ENCODE measurements at places on chromosomes 13 and 19.

GRCh38 chr19:51158474-51159129 lies 16.5 kb downstream of the SIGLEC7 start:
- DNase-seq = peak; percentile 88

- no peak for DNase-seq
Observed at GRCh38 chr13:31805841-31806240, 66.5 kb downstream of the RXFP2 start.

DNA sequence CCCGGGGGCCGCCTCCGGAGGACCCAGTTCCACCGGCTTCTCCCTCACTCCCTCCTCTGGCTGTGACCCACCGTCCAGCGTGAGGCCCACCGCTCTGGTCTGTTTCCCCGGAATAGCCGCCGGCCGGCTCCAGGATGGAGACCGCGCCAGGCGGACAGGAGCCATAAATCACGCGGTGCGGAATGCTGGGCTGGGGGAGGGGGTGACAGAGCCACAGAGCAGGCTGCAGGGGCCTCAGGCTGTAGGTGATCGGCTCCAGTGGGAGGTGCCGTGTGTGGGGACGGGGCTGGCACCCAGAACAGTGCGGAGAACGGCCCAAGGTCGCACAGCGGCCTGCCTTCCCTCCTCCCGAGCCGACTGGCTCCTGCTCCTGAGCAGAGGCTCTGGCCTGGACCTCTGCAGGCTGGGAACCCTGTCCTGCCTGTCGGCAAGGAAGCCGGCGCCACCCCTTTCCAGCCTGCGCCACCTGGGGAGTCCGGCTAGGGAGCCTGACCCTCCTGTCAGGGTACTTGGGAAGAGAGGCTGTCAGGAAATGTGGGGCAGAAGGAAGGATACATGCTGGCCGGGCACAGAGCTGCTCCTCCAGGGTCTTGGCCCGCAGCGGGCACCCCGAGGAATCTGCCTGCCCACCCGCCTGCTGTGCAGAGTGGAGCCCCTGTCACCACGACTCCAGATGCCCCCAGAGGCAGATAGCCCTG lies 8.3 kb downstream of the PIAS4 start:
- no peak for DNase-seq

DNA sequence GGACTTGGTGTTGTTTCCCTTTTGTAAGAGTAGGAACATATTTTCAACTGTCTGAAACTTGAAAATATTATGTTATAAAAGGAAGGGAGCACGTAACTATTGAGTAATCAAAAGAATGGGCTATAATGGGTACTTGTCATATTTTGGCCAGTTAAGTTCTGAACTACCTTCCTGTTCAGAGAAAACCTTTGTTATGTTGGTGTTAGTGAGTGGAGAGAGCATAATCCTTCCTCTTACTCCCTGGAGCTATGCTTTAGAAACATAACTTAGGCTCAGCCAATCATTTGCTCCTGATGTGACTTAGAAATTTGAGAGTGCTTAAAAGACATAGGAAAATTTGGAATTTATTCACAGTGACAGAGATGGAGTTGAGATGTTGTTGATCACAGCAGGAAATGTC lies 482.5 kb upstream of the SPRY2 start:
- no peak for DNase-seq

DNA sequence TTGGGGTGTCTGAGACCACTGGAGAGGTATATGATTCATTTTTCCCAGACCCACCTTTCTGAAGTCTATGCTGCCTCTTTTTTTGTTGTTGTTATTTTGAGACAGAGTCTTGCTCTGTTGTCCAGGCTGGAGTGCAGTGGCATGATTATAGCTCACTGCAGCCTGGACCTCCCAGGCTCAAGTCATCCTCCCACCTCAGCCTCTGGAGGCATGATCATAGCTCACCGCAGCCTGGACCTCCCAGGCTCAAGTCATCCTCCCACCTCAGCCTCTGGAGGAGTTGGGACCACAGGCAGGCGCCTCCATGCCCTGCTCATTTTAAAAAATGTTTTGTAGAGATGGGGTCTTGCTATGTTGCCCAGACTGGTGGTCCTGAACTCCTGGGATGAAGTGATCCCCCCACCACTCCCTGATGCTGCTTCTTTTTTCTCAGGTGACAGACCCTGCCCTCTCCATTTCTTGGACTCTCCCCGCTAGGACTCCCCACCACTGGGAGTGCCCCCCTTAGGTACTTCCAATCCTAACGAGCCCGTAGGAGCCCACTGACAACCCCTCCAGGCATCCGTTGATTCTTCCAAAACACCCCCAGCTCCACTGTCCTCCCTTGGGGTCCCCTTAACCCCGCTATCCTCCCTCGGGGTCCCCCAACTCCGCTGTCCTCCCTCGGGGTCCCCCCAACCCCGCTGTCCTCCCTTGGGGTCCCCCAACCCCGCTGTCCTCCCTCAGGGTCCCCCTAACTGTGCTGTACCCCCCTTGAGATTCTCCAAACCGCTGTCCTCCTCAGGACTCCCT lies 45.4 kb downstream of the ARHGEF18 start:
- no peak for DNase-seq

DNA sequence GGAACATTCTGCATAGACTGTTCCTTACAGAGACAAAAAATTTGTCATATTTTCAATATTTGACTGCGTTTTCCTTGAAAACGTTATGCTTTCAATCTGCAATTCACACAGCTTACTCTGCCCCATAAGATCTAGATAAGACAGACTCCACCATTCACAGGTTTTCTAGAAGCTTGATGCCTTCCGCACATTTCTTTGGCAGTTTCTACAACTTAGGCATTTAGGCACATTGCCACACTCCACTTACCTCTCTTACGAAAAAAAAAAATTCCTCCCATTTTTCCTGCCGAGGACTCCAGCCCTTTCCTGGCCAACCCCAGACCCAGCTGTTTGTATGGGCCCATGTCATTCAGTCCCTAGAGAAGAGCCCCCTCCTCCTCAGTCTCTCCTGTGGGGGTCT lies 11.2 kb downstream of the ATP12A start:
- no peak for DNase-seq

GRCh38 chr19:12543855-12544254 lies 7.4 kb downstream of the ZNF564 start:
- DNase-seq = no peak

DNA sequence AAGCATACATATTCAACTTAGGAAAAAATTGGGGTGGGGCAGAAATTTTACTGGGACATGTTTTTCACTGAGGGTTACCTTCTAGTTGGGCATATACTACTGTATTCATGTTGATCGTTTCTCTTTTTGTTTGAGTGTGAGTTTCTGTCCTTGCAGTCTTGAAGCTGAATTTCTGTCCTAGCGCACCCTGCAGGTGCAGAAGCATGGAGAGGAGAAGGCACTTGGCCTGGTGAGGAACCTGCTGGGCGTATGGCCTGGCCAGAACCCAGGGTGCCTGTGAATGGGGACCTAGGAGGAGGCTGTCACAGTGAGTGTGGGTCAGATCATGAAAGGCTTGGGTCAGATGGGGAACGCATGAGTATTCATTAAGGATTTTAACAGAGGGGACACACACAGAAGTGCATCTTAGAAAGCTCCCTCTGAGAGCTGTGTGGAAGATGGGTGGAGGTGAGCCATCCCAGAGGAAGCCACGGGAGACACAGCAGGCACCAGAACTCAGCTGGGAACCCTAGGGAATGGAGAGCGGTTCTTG lies 36.8 kb downstream of the SERP2 start:
- no peak for DNase-seq

GRCh38 chr19:46000491-46001246 lies 5.4 kb downstream of the CCDC61 start:
- peak; percentile 80 for DNase-seq

- DNase-seq = no peak
Observed at GRCh38 chr13:80718970-80719369, 378.0 kb upstream of the SPRY2 start.

GRCh38 chr13:97243915-97244781 lies 22.0 kb downstream of the MBNL2 start:
- DNase-seq = no peak

GRCh38 chr13:91158017-91158395 lies 189.5 kb upstream of the MIR17HG start:
- no peak for DNase-seq

GRCh38 chr13:100235311-100235901 lies 146.5 kb downstream of the PCCA start:
- no peak for DNase-seq

GRCh38 chr19:53511933-53512374 lies 26.0 kb upstream of the ZNF331 start:
- peak; percentile 33 for DNase-seq

DNA sequence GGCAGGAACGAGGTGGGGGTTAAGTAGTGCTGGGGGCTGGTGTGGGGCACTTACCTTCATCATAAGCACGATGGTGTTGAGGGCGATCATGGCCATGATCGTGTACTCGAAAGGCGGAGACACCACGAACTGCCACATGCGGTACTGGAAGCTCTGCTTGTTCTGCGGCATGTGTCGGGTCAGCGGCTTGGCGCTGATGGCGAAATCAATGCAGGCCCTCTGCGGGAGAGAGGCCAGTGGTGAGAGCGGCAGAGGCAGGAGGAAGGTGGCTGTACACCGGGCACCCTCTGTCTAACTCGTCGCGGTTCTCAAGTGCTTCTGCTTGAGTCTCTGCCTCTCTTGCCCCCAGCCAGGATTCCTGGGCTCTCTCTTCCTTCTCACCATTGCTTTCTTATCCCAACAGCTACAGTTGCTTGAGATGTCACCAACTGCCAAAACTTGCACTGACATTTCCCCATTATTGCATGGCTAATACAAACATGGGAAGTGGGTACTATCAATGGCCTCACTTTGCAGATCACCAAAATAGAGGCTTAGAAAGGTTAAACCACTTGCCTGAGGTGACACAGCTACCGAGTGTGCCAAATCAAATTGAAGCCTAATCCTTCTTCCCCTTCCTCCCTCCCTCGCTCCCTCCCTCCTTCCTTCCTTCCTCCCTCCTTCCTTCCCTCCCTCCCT lies 105.0 kb downstream of the IER2 start:
- no peak for DNase-seq

DNA sequence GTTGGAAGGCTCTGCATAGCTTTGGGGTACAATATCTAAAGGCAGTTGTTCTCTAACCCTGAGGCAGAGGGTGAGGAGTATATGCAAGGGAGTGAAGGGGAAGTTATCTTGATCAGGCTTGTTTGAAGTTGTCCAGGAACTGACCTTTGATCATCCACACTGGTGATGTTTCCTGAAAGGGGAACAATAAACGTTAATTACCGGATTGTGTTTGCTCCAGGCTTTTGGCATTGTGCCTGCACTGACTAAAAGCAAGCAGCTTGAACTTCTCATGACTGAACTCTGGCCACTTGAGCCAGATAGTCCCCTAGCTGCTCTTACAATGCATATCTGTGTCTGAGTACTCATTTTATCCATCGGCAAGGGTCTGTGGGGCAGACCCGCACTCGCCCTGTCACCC lies 27.0 kb upstream of the ZNF726 start:
- no peak for DNase-seq

- no peak for DNase-seq
Observed at GRCh38 chr13:78085434-78086225, 167.0 kb upstream of the EDNRB start.

- peak; percentile 75 for DNase-seq
Observed at GRCh38 chr19:58346961-58347929, 6.0 kb downstream of the A1BG start.

DNA sequence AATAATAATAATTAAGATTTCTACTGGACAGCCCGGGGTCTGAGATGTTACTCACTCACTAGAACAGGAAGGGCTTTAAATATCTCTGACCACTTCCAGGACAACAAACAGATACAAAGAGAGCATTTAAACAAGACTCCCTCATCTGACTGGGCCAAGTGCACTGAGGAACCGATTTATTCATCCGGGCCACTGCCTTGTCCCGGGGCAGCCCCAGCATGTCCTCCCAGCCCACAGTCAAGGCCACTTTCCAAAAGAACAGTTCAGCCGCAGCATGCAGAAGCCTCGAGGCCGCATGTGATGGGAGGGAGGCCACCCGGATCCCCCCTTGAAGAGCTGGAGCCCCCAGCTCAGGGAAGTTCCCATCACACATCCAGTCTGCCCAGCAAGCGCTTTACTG lies 30.5 kb downstream of the MLLT1 start:
- no peak for DNase-seq

DNA sequence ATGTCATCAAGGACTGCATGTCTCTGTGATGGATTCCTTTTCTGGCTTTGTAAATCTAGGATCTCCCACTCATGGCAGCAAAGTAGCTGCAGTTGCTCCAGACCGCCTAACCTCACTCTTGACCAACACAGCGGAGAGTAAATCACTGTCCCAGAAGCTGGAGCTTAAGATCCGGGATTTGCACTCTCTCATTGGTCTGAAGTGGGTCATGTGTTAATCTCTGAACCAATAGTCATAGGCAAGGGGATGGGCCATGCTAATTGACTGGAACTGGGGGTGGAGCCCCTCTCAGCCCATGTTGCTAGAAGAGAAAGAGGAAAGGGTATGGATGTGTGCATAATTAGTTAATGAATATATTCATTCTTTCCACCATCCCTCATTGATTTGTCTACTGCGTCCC lies 34.0 kb downstream of the VAV1 start:
- DNase-seq = no peak

DNA sequence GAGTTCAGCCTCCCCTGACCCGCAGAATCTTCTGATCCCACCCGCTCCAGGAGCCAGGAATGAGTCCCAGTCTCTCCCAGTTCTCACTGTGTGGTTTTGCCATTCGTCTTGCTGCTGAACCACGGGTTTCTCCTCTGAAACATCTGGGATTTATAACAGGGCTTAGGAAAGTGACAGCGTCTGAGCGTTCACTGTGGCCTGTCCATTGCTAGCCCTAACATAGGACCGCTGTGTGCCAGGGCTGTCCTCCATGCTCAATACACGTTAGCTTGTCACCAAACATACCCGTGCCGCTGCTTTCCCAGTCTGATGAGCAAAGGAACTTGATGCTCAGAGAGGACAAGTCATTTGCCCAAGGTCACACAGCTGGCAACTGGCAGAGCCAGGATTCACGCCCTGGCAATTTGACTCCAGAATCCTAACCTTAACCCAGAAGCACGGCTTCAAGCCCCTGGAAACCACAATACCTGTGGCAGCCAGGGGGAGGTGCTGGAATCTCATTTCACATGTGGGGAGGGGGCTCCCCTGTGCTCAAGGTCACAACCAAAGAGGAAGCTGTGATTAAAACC lies 1.1 kb upstream of the APOE start:
- DNase-seq = no peak

GRCh38 chr13:44068737-44069136 lies 189.0 kb downstream of the LACC1 start:
- DNase-seq = no peak

DNA sequence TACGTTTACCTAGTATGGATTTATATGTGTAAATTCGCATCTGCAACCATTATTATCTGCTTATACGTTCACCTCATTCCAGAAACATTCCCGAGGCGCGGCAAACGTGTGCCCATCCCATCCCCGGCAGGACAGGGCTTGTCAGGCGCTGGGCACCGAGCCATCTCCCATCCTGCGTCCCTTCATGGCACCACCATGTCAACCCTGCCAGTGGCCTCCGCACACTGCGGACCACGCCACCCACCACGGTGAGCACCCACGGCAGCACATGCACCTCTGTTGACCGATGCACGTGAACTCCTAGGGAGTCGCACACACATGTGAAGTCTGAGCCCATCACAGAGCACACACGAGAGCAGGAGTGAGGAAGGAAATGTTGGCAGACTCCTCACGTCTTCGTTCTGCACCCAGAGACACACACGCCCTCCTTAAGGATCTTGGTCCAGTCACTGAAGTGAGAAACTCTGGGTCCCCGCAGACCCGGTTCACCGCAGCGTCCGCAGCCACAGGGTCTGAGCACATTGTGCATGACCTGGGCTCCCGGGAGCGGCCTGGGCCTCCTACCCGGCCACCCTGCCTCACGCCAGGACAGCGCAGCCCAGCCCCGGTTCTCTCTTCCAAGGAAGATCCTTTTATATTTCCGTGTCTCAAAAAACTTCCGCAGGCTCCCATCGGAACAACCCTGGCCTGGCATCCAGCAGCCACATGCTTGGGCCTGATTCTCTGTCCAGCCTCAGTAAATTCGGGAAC lies 68.4 kb upstream of the C13orf46 start:
- no peak for DNase-seq

GRCh38 chr13:18993884-18994660 lies 187.6 kb downstream of the TUBA3C start:
- DNase-seq = no peak
